ENCODE measurements at places on chromosomes 7 and 10.

DNA sequence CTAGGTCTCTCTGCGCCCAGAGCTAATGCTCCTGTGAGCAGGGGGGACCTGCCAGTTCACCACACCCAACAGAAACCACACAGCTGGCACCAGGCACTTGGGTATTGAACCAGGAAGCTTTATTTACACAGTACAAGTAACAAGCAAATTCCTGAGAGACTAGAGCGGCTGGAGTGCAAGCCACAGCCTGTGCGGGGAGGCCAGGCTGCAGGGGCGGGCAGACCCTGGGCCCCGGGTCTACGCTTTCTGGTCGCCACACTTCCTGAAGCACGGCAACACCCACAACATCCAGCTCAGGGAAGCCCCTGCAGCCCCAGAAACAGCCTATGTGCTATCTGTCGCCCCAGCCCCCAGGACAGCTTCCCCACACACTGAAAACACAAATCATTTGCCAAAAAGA is 125.0 kb downstream of the FAM53B start:
- DNase-seq: no peak

DNA sequence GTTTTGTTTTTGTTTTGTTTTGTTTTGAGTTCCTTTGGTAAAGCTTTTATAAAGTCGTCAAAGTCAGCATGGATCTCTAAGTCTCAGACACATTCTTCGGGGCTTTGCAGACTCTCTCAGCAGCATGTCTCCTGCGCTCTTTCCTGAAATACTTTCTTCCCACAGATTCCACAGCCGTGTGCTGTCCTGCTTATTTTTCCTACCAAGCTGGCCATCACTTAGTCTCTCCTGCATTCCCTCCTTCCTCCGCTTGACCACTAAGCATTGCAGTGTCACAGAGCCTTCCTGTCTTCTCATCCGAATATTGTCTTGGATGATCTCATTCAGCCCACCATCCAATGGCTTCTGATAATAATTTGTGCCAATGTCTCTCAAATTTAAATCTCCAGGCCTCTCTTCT is 434.3 kb upstream of the C7orf33 start:
- DNase-seq: peak; percentile 66

GRCh38 chr7:41052201-41052600 is 650.7 kb downstream of the INHBA start:
- DNase-seq: no peak

DNA sequence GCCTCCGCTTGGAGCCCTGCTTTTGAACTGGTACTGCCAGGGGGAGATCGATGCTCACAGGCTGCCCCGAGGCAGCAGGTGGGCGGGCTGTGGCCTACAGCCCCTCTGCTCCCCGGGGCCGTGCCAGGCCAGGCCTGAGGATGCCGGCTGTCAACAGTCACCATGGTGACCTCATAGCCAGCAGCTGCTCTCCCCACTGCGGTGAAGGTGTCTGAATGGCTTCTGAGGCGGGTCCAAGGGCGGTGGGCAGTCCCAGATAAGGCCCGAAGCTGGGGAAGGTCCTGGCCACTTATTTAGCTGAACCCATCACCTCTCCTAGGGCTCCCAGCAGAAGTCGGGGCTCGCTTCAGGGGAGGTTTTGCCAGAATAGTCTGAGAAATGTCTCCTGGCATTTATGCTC is 179.3 kb downstream of the ARHGAP12 start:
- no peak for DNase-seq

- peak; percentile 8 for DNase-seq
Measured at GRCh38 chr7:113561446-113561845, 357.4 kb downstream of the PPP1R3A start.

DNA sequence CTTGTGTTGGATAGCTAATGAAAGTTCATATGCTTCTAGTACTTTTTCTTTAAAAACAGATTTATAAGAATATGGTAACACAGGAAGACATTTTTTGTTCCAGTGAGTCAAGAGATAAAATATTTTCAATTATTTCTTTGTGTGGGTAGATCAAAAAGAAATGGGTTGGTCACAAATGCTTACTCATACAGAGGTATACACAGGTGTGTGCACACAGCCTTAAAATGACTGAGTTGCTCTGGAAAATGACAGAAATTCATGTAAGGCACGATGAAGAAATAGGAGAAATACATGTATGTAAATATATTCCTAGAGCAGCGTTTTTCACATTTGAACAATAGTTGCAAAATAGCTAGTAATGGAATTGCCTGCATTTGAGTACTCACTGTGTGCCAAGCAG is 66.0 kb downstream of the ST7 start:
- DNase-seq: no peak

DNA sequence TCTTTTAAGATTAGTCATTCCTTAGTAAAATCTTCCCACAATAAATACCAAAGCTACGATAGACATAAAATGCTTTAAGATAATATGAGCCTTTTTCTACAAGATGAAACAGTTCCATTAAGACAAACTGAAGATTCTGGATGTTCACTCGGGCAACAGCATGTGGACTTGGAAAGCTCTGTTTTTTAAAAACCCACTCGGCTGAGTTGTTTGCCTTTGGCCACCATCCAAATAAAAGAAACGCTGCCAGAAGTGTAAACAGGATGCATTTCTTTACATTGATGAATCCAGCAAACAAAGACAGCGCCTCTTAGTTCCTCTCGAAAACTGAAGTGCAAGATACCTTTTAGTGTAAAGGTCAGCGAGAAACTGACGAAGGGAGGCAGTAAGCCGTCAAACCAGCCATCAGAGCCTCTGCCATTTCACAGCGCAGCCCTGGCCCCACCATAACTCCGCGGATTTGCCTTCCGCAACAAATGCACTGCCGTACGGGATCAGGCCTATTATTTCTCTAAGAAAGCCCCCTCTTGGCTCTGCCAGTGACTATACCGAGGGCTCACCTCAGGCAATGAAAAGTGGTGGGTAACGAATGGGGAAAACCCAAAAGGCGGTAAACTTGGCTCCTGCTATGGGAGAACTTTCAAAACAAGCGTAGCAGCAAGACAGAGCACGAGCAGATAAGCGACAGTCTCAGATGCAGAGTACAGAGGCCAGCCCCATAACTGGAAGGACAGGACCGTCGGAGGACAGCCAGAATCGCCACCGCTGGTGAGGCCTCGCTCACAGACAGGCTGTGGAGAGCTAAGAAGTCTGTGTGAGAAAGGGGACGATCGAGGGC is 41.4 kb downstream of the GNA12 start:
- DNase-seq: no peak

GRCh38 chr10:128566361-128566968 is 440.2 kb upstream of the MKI67 start:
- DNase-seq: no peak
